Frontal cortex (tissue), 4 donors: ENCODE measurements at places on chromosomes 2 and 18. TPM values are rescaled to one million over a fixed set of nuclear protein-coding genes. Genes with fewer than 3 reads are reported as not detected.

KYNU gene
- under 0.01 TPM for total RNA-seq

ANTXR1 gene
- total RNA-seq = 8.2 TPM

ELOA2 gene
- not detected for total RNA-seq

ACTG2 gene
- 0.82 TPM for total RNA-seq

FEV gene
- not detected for total RNA-seq

CTNNA2 gene
- 182 TPM for total RNA-seq

NMUR1 gene
- total RNA-seq = 0.41 TPM

NGEF gene
- total RNA-seq = 50.1 TPM

LINC00305 gene
- not detected for total RNA-seq

SRD5A2 gene
- total RNA-seq = not detected

RNF125 gene
- 2.0 TPM for total RNA-seq

SERPINB3 gene
- total RNA-seq = not detected

EML6 gene
- total RNA-seq = 5.3 TPM
